ENCODE measurements at places on chromosomes 7 and 10.

DNA sequence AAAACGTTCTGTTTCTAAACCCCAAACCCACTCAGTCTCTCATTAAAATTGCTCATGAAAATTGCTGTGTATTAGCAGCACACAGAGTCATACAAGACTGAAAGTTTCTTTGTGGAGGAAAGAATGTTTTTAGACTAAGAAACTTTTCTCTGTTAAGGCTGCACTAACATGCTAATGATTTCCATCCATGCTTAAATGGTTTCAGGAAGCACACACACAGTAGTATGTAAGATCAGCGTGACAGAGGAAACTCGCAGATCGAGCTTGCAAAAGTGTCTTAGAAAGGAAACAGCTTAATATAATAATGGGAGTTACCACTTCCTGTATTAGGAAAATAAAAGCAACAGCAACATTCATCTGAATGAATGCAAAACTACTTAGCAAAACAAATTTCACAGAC, 112.7 kb downstream of the ICA1 start:
- peak; percentile 10 for DNase-seq

DNA sequence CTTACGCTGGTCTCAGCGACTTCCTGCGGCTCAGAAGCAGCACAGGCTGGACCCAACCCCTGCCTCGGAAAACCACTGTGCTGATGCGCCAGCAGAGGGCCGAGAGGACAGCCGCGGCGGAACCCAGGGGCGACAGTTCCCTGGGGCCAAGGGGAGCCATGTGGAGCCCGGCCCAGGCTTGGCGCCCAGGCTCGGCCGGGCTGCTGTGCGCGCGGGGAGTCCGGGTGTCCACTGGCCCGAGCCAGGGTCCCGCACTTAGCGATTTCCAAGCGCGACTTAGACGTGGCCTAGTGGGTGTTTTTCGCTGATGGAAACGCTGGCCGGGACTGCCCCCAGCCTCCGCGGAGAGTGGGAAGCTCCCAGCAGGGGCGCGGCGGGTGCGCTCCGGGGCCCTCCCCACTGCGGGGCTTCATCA, 18.6 kb upstream of the ZNF32 start:
- DNase-seq: no peak

GRCh38 chr7:134041477-134041876, 85.7 kb upstream of the LRGUK start:
- DNase-seq: no peak

GRCh38 chr10:66892871-66893270, 33.0 kb upstream of the LRRTM3 start:
- no peak for DNase-seq

- DNase-seq: no peak
Observed at GRCh38 chr10:132607491-132607890, 69.9 kb downstream of the INPP5A start.

- DNase-seq: peak; percentile 63
Observed at GRCh38 chr10:15168291-15168785, at the start of gene NMT2. Gene NMT2, minus strand, starts transcription at chr10:15168693. Its CDS starts 81 bp downstream, at chr10:15168612.

- DNase-seq: no peak
Observed at GRCh38 chr10:21196822-21197395, 299.8 kb upstream of the NEBL start.

All from NCI-H526 treated with DMSO at 0.1 percent for 48 hours (cell line).